HEK293T (cell line): ENCODE measurements at places on chromosomes 13 and 19.

- no peak for DNase-seq
Observed at GRCh38 chr13:71860547-71861138, 6.4 kb downstream of the DACH1 start.

DNA sequence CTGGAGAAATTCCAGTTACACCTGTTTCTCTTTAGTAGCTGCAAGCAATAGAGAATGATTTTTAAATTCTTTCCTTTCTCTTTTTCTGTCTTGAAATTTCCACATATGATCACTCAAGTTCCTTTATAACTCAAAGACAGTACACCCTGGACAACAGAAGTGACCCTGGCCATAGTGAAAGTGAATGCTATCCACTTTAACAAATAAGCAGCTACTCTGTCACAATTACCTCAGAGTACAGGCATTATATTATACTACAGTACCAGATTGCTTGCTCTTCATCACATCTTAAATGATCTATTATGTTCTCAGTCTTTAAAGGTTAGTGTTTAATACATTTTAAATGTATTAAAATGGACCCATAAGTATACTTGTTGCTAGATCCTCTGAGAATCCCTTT lies 136.2 kb downstream of the KLF12 start:
- DNase-seq = no peak

DNA sequence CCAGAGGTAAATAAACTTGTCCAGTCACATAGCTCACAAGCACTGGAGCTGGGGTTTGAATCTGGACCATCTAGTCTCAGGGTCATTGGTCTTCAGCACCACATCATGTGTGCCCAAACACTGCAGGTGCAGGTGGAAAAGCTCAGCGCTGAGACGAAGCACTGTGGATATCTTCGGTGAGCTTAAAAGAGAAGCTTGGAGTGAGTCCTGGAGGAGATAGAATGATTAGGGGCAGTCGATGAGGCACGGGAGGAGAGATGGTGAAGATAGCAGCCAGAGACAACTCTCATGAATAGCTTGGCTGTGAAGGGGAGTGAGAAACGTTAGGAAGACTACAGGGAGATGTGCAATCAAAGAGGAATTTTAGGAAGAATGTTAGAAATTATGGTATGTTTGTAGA lies 389.3 kb downstream of the FGF9 start:
- no peak for DNase-seq

- DNase-seq = no peak
Observed at GRCh38 chr13:97936036-97936435, 17.4 kb upstream of the IPO5 start.

- no peak for DNase-seq
Observed at GRCh38 chr19:41587838-41588210, 11.9 kb downstream of the CEACAM21 start.

DNA sequence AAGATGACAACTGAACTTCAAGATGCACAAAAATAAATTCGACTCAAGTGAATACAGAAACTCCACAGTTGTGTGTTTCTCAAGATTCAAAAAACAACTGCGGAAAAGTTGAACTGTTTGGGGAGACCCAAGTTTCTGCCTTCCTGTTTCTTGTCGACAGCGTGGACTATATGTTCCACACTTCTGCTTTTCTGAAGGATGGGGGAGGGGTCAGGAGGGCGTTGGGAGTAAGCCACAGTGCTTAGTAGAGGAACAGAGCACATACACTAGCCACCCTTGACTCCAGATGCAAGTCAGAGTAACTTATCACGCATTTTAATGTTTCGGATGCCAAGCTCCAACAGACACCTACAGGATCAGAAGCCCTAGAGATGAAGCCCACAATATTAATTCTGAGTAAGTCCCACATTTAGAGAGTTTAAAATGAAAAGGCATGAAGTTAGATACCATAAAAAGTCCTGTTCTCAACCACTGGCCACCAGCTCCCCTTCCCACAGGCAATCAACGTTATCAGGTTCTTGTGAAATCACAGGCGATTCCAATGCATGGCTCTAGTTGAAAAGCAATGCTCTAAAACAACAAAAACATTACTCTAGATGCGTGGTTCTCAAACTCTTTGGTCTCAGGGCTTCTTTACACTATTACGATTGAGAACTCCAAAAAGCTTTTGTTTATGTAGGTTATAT lies 4.2 kb downstream of the TUBGCP3 start:
- DNase-seq = no peak

DNA sequence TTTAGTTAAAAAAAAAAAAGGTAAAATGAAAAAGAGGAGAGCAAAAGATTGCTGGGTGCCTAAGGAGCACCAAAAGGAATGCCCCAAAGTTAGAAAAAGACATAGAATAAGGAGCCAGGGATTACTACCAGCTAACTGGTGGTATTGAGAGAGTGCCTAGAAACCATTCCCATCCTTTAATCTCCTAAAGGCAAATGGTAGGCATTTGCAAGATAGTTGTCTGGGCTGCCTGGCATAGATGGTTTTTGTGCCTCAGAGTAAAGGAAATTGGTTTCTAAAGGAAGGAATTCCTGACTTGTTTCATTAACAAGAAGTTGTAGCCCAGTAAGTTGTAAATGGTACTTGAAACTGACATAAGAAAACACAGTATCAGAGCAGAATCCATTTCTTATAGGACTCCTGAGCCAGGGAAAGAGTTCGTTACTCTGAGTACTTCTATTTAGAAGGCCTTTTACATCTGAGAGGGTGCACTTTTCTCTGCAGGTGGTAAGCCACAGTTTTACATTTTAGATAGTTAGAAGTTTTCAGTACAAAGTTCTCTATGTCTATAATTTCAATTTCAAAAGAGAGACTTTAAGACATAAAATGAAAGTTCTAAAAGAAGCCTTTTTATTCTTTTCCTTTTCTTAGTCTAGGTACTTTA lies 92.6 kb downstream of the OLFM4 start:
- DNase-seq = no peak

DNA sequence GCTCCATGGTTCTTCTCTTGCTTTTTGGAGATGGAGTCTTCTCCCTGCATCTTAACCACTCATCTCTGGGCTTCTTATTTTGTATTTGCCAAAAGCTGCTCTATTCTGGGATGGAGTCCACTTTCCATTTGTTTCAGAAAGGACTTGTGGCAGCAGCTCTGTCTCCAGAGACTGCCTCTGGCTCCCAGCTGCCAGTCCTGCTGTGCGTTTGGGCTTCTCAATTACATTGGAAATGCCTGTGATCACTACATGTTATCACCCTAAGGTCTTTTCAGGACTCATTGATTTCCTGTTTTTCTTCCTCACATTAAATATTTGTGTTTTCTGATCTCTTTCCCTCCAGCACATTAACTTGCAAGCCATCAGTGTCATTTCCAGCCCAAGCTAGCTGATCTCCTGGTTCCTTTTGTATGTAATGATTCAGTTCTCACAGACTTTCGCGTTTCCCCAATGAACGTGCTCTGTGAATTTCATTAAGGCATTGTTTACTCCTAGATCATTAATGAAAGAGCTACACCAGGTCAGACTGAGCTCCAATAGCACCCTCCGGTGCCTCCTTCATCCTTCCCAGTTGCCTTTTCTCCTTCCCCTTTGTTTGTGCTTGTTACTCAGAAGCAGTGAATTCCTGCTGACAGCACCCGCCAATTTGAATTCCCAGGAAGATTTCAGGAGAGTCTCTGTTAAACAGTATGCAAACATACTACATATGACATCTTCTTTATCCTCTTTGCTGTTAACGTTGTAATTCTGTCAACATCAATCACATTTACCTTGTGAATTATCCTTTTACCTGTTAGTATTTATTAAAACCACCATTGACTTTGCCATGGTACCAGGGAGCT lies 3.0 kb downstream of the CBY2 start:
- no peak for DNase-seq

- no peak for DNase-seq
Observed at GRCh38 chr13:111850976-111851375, 216.0 kb upstream of the SOX1 start.

DNA sequence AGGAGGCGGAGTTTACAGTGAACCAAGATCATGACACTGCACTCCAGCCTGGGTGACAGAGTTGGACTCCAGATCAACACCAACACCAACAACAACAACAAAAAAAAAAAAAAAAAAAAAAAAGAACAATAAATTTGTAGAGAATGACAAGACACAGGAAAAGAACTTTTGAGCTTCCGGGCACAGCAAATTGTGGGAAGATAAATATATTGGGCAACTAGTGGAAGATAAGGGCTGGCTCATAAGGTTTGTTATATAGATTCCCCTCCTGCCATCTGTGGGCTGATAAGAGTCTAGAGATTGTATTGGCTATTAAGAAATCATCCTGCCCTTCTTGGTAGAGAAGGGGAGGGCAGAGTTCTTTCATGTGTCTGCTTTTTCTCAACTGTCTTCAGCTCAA lies 33.1 kb upstream of the CYP2S1 start:
- DNase-seq = no peak

DNA sequence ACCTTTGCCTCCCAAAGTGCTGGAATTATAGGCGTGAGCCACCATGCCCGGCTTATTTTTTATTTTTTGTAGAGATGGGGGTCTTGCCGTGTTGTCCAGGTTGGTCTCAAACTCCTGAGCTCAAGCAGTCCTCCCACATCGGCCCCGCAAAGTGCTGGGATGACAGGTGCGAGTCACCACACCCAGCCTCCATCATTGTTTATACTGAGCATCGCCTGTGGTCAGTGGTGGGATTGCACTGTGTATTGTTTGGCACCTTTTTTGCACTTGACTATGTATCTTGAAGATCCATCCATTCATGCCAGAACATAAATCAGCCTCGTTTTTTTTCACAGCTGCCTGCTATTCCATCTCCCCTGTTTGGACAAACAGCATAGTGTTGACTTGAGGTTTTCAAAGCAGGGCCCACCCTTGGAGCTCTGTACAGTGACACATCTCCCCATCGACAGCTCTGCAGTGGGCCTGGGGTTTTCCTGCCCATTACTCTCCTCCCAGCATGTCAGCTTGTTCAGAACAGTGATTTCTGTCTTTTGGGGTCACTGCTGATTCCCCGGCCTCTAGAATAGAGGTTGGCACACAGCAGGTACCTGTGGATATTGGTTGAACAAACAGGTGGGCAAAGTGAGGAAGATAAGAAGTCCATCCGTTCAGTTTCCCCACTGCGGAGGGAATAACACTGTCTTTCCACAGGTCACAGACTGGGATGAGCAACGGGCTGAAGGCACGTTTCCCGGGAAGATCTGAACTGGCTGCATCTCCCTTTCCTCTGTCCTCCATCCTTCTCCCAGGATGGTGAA lies 8.2 kb upstream of the UPK1A start:
- DNase-seq = no peak

DNA sequence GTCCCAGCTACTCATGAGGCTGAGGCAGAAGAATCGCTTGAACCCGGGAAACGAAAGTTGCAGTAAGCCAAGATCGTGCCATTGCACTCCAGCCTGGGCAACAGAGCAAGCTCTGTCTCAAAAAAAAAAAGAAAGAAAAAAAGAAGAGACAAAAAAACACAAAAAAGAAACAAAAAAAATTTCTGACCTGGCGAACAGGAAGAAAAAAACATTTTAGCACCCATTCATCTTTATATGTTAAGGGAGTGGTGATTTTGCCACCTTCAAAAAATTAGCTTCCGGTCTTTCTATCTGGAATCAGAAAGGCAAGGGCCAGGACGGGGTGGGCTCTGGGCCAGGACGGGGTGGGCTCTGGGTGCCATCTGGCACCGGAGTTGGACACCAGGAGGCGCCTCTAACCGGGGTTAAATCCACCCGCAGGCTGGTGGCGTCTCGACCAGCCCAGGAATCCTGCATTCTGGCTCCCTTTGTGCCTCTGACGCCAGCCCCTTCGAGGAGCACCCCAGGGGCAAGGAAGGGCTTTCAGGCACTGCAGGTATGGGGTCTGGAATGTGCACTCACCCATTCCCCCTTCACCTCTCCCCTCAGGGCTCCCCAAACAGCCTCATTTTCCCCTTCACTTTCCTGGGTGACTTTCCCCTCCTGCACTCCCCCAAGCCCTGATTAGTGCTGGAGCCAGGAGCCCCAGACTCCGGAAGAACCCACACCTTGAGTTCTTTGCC lies 10.4 kb upstream of the ZSWIM4 start:
- DNase-seq = peak; percentile 72

- DNase-seq = no peak
Observed at GRCh38 chr13:47723898-47724297, 277.2 kb downstream of the SUCLA2 start.

- DNase-seq = no peak
Observed at GRCh38 chr13:89584058-89584620, 1763.3 kb upstream of the MIR17HG start.

- no peak for DNase-seq
Observed at GRCh38 chr13:88586263-88586662, 915.1 kb downstream of the SLITRK5 start.

- DNase-seq = no peak
Observed at GRCh38 chr13:91572944-91573598, 174.7 kb downstream of the GPC5 start.

GRCh38 chr19:54023191-54023590 lies 31.8 kb downstream of the CACNG6 start:
- no peak for DNase-seq

DNA sequence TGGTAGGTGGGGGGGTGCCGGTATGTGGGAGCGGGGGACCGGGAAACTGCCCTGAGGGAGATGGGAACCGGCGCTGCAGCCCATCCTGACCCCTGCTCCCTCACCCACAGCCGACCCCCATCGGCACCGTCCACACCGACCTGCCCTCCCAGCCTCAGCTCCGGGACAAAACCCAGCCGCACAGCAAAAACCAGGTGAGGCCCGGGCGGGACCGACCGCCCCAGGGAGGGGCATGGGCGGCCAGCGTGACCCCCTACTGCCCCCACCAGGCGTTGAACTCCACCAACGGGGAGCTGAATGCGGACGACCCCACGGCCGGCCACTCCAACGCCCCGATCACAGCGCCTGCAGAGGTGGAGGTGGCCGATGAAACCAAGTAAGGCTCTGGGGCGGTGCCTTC lies 35.9 kb downstream of the BTBD2 start:
- no peak for DNase-seq

GRCh38 chr19:5331790-5332189 lies 8.8 kb downstream of the PTPRS start:
- no peak for DNase-seq

GRCh38 chr19:47315125-47315821 lies 5.6 kb downstream of the C5AR1 start:
- peak; percentile 22 for DNase-seq

DNA sequence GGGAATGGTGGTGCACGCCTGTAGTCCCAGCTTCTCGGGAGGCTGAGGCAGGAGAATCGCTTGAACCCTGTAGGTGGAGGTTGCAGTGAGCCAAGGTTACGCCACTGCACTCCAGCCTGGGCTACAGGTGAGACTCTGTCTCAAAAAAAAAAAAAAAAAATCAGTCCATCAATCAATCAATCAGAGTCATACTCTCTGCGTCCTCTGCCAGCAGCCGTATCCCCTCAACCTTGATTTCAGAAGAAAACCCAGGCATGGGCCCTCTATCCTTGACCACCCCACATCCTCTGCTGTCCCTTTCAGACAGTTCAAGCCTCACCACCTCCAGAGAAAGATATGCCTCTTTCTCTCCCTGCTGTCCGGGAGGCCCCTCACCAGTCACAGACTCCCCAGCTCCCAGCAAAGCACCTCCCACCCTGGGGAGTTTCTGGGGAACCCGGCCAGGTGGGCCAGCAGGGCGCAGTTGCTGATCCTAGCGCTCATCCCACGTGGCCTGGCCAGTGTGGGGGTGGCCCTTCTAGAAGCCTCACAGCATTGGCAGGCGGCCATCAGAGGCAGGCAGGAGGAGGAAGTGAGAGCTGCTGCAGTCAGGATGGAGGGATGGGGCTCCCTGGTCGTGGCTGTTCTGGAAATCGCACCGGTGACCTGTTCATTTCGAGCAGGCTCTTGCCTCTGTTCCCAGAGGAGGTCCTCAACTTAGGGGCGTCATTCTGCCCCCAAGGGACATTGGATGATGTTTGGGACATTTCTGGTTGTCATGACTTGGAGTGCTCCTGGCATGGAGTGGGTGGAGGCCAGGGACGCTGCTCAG lies 10.2 kb upstream of the JSRP1 start:
- DNase-seq = no peak

- DNase-seq = no peak
Observed at GRCh38 chr13:29621051-29621800, 25.7 kb upstream of the SLC7A1 start.
